Activated T-cell treated with anti-CD3 and anti-CD28 coated beads, Interleukin-2, amount 50 U/mL, for 72 hours (primary cell): ENCODE measurements at places on chromosomes 7 and 10.

DNA sequence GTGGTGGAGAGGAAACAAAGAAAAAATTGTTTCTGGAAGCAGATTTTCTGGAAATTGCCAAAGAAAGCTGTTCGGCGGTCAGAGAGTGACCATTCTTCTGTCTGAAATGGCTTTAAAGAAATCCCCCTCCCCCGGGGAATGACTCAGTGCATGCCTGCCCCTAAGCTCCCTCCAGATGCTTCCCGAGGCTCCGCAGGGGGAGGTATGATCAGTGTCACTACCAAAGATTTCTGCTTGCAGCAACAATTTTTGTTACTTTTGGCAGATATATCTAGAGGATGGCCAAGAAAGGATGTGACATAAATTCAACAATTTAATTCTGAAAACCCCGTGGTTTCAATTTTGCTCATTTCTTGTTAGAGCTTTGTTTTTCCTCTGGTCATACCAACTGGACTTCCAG, 163.9 kb downstream of the JCAD start:
- DNase-seq, result no peak

GRCh38 chr10:35819736-35820135, 177.6 kb upstream of the FZD8 start:
- no peak for DNase-seq

GRCh38 chr7:2307690-2308107, 6.5 kb downstream of the SNX8 start:
- DNase-seq, result no peak

- DNase-seq, result no peak
Measured at GRCh38 chr10:104735036-104735756, 94.1 kb downstream of the SORCS3 start.

DNA sequence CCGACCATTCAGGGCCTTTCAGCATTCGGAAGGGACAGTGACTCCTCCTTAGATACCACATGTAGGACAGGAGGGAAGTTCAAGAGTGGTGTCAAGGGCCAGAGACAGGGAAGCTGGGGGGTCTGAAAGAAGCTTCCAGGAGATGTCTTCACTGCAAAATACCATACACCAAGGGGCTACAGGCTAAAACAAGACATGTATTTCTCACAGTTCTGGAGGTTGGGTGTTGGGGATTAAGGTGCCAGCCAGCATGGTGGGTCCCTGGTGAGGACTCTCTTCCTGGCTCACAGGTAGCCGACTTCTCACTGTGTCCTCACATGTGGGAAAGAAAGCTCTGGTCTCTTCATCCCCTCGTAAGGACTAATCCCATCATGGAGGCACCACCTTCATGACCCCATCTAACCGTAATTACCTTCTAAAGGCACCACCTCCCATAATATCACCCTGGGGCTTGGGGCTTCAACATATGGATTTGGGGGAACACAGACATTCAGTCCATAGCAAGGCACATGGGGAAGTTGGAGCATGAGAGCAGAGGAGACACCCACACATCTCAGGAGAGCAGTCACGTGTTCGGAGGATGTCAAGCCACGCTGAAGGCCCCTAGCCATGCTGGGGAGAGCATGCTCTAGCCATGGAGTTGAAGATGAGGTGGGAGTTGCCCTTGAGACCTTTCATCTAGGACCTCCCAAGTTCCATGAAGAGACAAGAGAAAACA, 73.9 kb upstream of the GDF10 start:
- no peak for DNase-seq

- no peak for DNase-seq
Measured at GRCh38 chr7:15213093-15213492, 310.5 kb upstream of the DGKB start.

GRCh38 chr10:117541909-117542705, 439 bp upstream of the EMX2 start:
- DNase-seq, result peak; percentile 21

- no peak for DNase-seq
Measured at GRCh38 chr10:50322077-50322476, 70.8 kb upstream of the ASAH2 start.

DNA sequence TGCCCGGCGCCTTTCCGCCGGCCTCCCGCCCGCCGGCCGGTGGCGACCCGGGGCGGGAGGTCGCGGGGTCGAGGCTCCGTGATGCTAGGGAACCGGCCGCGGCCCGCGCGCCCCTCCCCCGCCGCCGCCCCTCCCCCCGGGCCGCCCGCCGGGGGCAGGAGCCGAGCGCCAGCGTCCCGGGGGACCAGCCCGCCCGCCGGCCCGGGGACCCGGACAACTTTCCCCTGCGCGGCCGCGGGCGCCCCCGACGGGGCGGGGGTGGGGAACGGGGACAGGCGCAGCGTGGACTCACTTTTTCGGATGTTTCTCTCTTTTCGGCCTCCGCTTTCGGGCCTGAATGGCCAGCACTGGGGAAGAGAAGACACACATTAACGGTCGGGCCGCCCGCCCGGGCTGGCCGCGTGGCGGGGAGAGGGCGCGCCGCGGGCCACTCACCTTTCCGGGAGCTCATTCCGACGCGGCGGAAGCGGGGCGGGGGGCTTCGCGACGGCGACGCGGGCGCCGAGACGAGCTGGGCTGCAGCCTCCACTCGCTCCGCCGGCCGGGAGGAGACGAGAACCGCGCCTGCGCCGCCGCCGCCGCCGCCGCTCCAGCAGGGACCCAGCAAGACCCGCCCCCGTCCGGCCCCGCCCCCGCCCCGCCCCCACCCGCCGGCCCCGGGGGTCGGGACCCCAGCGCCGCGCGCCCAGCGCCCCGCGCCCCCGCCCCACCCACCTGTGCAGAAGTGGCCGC, at the start of gene SRPK2:
TSS of gene SRPK2 (minus strand) at position 566 of the 732 bp plus-strand sequence.
- DNase-seq, result peak; percentile 85

DNA sequence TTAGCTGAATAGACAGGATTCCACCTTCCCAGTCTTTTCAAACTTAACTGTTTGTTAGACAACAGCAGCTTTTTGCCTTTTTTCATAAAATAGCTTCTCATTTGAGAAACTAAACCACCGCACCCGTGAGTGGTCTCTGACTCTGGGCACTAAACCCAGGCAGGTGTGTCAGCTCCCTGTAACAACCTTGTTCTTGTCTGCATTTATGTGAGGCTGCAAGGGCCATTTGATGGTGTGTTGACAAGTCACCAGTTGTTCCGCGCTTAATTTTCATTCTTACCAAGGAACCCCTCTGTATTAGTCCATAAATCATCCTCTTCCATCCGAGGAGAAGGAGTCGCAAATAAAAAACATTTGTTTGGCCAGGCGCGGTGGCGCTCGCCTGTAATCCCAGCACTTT, 1.5 kb downstream of the STOX1 start:
- no peak for DNase-seq

DNA sequence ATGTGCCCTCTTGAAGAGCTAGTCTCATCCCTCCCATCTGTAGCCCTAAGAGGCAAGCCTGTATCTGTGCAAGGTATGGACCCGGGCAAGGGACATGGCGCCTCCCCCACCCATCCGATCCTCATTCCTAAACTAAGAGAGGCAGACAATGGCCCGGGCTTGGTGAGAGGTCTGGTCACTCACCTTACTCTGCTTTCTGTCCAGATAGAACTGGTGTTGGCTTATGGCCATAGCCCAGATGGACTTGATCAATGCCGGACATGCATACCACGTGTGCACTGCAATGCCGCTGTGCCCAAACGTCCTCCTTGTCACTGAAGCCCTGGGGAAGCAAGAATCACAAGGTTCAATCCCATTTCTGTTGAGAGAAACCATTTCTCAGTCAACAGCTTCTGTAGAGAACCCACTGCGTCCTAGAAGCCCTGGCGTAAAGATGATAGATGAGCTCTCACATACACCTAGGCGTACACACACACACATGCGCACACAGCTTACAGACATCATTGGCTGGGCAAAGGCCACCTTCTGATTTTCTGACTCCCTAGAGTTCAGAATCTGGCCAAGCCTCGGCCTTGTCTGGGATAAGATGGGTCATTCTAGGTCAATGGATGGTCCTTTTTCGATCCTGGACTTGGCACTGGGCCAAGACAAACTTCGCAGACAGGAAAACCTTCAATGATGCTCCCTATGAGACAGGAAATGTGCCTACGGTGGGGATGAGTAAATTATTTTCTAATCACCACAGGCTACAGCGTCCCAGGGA, 114.6 kb downstream of the PRPF18 start:
- no peak for DNase-seq

- DNase-seq, result no peak
Measured at GRCh38 chr10:69352569-69353264, 64.0 kb downstream of the TACR2 start.

DNA sequence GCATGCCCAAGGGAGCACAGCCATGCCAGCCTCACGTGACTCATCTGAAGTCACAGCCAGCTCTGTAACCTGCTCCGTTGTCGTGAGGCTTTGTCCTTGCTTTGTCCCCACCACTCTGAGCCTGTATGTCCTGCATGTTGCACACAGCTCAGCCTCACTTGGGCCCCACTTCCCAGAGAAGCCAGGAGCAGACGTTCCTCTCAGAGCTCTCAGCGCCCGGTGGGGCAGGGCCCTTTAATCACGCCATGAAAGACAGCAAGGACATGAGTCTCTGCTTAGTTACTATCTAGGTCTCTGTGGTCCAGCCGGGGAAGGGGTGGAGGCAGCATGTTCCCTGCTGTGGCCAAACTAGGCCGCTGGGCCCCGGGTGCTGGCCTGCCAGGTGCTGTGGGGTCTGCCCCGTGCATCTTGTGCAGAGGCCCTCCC, 127.4 kb upstream of the FAM20C start:
- DNase-seq, result no peak

- DNase-seq, result no peak
Measured at GRCh38 chr7:157402911-157403534, 66.2 kb downstream of the DNAJB6 start.

DNA sequence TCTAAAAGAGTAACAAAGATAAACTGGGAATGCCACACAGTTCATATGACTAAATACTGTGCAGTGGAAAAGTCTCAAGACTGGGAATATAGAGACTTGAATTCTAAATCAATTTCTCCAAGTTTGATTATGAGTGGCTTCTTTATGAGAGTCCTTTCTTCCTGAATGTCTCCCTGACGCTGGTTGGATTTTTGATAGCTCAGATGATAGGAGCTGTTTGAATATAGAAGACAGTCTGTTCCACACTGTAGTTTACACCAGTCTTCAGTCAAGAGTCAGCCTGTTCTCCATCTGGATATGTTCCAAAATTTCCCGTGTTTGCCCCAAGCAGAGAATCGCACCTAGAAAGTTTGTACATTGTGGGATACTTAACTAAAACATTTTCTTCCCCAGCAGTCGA, 173.7 kb downstream of the LRMDA start:
- DNase-seq, result no peak

GRCh38 chr7:33903791-33904680, 1.3 kb upstream of the BMPER start:
- DNase-seq, result peak; percentile 28

GRCh38 chr10:95650232-95650631, 6.3 kb downstream of the ALDH18A1 start:
- DNase-seq, result no peak

- no peak for DNase-seq
Measured at GRCh38 chr10:91627344-91628102, 5.3 kb downstream of the PPP1R3C start.

DNA sequence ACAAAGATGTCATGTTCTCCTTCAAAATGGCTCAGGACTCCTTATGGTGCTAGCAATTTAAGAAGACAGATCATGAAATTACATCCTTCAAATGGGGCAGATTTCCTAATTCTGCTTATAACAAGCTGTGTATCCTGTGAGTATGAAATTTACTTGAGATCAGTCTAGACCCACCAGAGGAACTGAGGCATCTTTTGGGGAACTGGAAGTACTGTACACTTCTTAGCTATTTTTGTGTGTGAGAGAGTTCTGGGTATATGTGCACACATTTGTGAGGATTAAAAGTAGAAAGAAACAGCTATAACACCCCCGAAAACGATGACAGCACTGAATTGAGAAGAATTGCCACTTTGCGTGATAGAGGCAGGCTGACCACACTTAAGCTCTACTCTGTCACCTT, 187.0 kb upstream of the CCDC6 start:
- DNase-seq, result no peak

DNA sequence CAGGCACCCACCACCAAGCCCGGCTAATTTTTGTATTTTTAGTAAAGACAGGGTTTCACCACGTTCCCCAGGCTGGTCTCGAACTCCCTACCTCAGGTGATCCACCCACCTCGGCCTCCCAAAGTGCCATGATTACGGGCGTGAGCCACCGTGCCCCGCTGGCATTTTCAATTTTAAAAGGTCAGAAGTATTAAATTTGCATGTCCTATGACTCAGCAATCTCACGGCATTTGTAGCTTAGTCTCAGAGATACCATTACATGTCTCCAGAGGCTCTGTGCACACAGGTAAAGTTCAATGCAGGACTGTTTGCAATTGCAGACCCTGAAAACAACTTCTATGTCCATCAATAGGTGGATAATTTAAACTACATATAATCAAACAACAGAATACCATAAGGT, 99.2 kb downstream of the DLG5 start:
- no peak for DNase-seq

GRCh38 chr7:99619571-99620130, 2.9 kb downstream of the ZSCAN25 start:
- no peak for DNase-seq

DNA sequence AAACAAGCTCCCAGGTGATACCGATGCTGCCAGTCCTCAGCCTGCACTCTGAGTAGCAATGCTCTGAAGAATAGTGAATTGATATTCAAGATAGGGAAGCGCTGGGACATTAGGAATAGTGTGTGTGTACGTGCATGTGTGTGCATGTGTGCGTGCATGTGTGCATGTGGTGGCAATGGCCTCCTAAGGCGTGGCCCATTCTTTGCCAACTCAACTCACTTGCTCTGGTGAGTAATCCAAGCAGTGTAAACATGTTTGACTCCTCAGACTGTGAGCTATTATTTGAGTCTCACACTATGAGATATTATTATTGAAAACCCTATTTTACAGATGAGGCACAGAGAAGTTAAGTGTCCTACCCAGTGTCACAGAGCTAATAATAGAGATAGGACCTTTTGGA, 186.6 kb downstream of the RAB11FIP2 start:
- no peak for DNase-seq

GRCh38 chr7:112537822-112538387, 57.1 kb downstream of the LSMEM1 start:
- no peak for DNase-seq

DNA sequence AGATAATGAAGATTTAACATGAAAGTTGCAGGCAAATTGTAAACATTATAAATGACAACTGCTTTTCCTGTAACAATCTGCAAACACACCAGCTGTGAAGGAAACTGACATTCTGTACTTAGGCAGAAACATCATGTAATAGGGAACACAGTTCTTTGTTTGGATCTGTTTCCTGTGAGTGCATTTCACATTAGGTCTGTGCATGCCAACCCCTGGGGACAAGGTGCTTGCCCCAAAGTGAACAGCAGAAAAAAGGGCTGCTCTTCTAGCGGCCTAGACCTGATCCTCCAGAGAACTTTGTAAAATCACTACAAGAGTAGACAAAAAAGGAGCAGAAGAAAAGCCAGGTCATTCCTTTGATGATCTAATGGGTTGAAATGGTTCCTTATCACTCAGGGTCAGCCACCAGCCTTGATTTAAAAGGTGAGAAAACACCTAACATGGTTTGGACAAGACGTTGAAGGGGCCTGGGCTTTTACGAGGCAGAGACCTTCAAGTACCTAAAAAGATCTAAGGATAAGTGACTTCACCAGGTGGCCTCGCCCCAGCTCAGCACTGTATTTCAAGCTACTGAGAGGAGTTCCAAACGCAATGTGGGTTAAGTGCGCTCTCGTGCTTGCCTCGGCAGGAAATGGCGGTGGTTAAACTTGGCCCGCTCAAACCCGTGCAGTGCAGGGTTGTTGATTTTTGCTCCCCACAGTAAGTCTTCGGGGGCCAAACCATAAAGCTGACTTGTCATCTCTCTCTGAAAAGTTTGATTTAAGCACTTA, 249.7 kb downstream of the CREB5 start:
- DNase-seq, result peak; percentile 11

- DNase-seq, result no peak
Measured at GRCh38 chr10:16481052-16481728, 40.5 kb downstream of the C1QL3 start.
